ENCODE measurements at places on chromosomes 3 and 15.

GRCh38 chr3:128319741-128320141, 146.9 kb downstream of the DNAJB8 start:
- DNase-seq = no peak

DNA sequence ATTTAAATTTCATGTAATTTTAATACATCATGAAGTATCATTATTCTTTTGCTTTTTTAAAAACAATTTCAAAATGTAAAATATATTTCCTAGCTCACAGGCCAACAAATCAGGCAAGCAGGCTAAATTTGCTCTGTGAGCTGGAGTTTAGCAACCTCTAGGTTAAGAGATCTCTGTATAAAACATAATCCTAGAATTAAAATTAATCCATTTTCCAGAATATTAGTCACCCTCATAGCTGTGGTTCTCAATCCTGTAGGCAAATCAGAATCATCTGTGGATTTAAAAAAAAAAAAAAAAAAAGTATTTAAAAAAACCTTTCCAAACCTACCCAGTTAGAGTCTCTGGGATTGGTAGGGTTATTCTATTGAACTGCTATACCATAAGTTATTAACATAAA, 209.7 kb downstream of the MINAR1 start:
- DNase-seq = no peak

DNA sequence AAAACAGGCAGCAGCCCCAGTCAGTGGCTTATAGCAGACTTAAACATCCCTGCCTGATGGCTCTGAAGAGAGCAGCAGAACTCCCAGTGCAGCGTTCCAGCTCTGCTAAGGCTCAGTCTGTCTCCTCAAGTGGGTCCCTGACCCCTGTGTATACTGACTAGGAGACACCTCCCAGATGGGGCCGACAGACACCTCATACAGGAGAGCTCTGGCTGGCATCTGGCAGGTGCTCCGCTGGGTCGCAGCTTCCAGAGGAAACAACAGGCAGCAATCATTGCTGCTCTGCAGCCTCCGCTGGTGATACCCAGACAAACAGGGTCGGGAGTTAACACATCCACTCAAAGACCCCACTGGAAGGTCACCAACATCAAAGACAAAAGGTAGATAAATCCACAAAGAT, 93.5 kb downstream of the RFX7 start:
- no peak for DNase-seq

GRCh38 chr15:95281470-95281869, 1049.0 kb upstream of the NR2F2 start:
- no peak for DNase-seq

- peak; percentile 80 for DNase-seq
These were observed 2.0 kb downstream of the AHSG start for GRCh38 chr3:186614597-186615483.

DNA sequence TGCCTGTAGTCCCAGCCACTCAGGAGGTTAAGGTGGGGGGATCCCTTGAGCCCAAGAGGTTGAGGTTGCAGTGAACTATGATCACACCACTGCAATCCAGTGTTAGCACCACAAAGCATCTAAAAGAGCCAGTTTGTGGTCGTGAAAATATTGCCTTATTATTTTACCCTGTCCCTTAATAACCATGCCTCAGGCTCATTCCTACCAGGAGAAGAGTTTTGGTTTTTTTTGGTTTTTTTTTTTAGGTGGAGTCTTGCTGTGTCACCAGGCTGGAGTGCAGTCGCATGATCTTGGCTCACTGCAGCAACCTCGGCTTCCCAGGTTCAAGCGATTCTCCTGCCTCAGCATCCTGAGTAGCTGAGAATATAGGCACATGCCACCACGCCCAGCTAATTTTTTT, 17.9 kb upstream of the AVEN start:
- no peak for DNase-seq

DNA sequence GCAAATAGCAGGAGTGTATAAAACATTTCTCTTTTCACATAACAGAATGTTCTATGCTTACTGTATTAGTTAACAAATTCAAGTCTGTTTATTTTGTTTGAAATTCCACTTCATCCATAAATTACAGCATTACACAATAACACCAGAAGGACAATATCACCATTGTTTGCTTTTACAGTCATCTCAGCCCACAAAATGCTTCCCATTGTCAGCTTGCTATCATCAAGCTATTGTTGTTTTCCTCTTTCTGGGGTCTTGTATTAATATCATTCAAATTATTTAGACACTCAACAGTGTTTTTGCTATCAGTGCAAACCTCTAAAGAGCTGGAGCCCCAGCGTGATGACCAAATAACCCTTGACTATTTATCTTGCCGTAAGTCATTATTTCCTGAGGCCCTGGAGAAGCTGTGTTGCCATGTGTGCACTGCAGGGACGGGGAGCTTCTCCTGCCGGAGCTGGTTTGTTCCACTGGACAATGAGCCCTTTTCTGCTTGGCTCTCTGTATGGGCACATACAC, 1.1 kb downstream of the SAMMSON start:
- no peak for DNase-seq

DNA sequence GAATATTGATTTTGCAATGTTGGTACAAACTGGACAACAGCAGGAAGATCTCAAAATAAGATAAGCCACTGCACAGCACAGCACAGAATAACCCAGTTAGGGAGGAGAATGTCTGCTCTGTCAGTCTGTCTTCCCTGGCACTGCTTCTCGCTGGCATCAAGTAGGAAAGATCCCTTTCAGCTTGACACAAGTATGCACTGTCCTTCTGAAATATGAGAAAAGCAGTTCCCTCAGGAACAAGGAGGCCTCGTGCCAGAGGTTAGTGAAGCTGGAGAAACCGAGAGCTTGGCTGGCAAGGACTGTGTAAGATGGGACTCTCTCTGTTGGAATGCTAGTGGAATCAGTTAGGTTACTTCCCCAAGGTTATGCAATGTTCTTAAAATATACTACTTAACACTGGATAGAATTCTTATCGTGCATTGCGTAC, 59.1 kb downstream of the FMN1 start:
- no peak for DNase-seq

DNA sequence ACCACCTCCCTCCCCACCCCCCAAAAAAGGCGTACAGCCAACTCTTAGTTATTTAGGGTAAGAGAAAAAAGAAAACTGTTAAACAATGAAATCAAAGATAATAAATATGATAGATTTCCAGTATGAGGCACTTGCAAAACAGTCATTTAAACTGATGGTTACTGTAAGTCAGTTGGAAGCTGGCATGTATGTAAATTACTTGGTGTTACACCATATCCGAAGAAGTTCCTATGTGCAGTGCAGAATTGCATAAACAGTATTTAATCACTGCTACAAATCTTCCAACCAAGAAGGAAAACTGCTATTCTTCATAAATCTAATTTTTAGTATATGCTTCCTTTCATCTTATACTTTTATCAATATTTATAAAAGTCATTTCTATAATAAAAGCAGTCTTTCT, 62.0 kb downstream of the LEO1 start:
- no peak for DNase-seq

DNA sequence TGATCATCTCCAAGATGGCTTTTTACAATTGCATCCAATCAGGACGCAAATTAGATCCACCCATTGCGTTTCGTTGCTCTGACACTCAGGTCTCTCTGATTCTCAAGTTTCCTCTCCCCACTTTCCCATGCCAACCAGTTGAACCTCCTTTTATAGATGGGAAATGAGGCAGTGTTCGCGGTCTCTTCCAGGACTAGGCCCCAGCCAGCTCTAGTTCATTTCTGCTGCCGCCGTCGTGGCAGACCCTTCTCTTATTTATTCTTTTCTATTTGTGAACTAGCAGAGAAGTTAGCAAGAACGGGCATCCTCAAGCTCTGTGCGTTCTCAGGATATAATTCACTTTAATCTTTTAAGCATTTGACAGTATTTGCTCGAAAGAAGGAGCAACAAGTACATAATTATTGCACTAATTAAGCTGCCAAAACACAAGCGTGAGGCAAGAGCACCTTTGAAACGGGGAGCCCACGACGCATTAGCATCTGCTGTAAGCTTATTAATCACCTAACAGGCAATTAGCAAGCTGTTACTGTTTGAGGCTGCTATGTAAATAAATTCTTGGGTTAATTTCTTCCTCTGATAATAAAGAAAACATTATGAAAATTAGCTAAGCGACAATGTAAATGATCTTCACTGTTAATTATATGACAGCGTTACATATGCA, 246.4 kb upstream of the TLE3 start:
- DNase-seq = no peak

- no peak for DNase-seq
These were observed 36.7 kb downstream of the SRP14 start for GRCh38 chr15:40002295-40002694.

- DNase-seq = no peak
These were observed 2.1 kb downstream of the EPHB1 start for GRCh38 chr3:134797057-134797740.

DNA sequence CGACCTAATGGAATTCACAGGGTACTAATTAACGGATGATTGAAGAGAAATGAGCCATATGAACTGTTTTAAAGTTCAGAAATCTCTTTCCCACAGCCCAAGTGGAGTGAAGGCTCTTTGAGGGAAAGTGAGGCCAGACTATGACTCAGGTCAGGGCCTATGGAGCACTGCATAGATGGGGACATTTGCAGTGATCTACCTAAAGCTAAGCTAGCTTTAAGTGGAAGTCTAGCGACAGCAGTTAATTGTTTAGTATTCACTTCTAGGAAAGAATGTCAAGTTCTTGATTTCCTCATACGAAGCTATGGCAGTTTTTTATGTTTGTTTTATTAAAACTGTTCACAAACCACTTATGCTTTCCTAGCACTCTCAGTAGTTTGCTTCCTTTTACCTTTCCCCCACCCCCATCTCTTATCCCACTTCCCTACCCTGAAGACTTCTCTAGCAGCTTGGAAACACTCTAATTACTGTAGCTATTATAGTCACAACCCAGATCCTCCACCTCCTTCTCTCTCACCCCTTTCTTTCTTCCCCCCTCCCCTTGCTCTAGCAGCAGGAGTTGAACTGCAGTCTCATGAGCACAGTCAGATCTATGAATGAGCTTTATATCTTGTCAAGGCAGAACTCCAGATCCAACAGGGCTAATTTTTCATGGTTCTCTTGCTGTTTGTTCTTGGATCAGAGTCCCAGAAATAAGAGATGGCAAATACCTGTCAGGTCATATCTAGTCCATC, 6.2 kb downstream of the ZNF609 start:
- no peak for DNase-seq

- peak; percentile 1 for DNase-seq
These were observed 589.8 kb upstream of the DPPA4 start for GRCh38 chr3:109927161-109927560.

DNA sequence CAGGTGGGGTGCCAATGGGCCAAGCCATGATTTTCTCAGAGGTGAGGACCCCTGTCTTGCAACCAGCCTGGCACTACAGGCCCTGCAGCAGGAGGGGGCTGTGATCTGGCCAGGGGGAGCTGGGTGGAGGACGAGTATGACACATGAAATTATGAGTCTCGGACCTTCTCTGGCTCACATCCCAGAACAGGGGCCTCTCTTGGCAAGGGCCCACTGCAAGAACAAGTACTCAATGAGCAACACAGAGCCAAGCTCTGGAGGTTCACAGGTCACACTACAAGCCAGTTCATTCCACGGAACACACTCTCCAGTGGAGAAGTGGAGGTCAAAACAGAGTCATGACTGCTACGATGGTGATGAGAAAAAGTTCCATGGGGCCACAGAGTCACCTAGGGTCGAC, 28.3 kb downstream of the CCDC32 start:
- no peak for DNase-seq

GRCh38 chr3:99865321-99865720, 47.7 kb downstream of the CMSS1 start:
- no peak for DNase-seq

DNA sequence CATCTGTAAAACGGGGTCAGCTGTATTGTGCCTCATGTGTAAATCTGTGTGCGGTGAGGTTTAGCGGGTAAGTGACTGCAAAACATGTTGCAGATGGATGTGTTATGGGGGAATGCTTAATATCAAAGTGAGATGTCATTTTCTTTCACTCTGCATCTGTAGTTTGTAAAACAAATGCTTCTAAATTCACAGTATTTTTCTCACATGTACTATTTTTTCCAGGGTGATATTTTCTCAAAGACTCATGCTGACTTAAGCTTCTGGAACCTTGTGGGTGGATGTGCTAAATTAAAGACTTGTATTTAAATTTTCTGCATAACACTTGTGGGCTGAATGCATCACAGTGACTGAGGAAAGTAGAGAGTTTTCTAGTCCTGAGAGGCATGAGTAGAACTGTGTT, 115.2 kb upstream of the TP63 start:
- no peak for DNase-seq

GRCh38 chr3:128597900-128598299, 52.7 kb downstream of the RPN1 start:
- DNase-seq = no peak

- no peak for DNase-seq
These were observed 50.2 kb upstream of the ALDH1A3 start for GRCh38 chr15:100829457-100829856.

DNA sequence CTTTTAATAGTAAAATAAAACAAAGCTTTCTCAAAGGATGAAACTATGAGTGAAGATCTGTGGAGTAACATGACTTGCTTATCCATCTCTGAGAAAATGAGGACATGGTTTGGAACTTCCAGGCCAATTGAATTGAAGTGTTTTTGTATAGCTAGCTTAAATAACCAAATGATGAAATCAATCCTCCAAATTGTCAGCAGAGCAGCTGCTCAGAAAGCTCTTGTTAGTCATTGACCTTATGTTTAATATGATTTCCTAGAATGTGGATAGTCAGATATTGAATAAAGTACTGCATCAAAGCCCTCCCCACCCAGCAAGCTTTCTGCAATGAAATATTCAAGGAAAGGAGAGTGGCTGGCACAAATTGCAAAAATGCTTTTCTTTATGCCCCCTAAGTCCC, 437.2 kb downstream of the MFSD1 start:
- no peak for DNase-seq

DNA sequence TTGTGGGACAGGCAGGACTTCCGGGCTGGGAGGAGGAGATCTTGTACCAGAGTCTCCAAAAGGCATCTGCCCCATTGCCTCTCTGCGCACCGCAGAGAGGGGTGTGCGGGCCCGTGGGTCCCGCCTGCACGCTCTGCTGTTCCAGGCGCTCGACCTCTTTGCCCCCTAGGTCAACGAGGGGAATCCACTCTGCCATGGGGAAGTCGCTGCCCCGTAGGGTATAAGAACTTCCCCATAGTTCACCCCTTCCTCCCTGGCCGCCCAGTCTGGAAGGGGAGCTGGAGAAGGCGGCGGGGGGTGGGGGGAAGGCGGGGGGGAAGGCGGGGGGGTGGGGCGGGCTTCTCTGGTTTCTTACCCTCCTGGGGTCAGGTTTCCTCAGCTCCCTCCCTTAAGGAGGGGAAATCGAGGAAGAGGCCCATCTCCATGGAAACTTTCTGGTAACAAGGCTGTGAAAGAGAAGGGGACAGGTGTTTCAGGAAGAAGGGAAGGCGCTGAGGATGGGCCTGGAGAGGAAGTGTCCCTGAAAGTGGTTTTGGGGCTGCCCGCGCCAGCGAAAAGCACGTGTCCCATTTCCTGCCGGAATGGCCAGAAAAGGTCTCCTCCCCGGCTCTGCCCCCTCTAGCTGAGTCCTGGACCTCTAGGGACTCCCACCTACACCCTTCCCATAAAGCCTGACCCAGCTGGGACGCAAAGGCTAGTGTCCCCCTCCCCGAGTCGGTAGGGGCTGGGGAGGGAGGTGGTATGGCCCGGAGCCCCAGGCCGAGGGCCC, 27.5 kb downstream of the NR1I2 start:
- peak; percentile 25 for DNase-seq

Data from activated T-cell treated with anti-CD3 and anti-CD28 coated beads, Interleukin-2, amount 50 U/mL, for 72 hours (primary cell).